ENCODE measurements at places on chromosomes 4 and X.

DNA sequence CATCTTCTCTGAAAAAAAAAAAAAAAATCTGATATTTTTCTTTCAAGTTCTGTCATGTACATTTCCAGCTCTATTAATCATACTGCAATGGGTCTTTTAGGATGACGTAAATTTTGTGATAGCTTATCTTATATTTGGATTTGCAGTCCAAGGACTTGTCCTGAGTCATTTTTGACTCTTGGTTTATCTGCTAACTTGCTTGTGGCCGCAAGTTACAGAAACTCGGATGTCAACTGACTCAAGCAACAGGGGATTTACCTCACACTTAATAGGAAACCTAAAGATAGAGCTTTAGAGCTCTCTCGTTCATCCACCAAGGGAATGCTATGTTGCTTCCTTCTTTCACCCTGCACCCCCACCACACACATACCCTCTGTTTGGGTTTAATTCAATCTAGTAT, 1433.8 kb upstream of the TENM3 start:
- no peak for DNase-seq

GRCh38 chrX:150361777-150362351, 1.3 kb upstream of the MAMLD1 start:
- no peak for DNase-seq

GRCh38 chr4:637536-638280, 12.3 kb downstream of the PDE6B start:
- DNase-seq: no peak

GRCh38 chr4:41281038-41281634, 24.4 kb downstream of the UCHL1 start:
- DNase-seq: no peak

DNA sequence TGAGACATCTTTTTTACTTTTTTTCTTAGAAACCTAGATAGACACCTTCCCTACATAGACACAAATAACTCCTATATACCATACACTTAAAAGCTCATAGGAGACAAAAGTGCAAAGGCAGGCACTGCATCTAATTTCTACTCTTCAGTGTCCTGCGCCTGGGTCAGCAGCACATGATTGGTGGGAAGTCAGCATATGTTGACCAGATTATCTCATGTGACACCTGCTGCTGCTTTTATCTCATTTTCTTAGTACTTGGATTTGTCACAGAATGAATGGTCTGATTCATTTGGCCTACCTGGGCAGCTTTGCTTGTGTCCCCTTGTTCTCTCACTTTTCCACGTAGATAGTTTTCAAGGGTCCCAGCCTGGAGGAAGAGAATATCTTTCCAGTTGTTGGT, 24.9 kb upstream of the LNX1 start:
- no peak for DNase-seq

DNA sequence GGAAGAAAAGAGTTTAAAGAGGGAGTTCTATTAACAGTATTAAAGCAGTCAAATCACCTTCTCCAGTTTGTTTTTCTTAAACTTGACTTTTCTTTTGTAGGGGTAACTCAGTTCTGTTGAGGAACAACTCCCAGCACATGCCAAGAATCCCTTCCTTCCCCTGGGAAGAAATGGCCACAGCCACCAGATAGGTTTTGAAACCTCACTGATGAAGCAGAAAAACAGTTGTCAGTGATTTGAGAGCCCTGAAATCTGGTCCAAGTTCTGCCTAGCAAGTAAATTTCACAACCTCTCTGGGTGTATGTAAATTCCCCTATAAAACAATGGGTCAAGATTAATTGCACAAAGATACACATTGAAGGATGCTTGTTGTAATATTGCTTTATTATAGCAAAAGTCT, 167.1 kb downstream of the DHX15 start:
- no peak for DNase-seq

- no peak for DNase-seq
These were observed 279.0 kb upstream of the TACR3 start for GRCh38 chr4:103998756-103999155.

GRCh38 chr4:55396308-55397125, 760 bp downstream of the TMEM165 start:
- peak; percentile 19 for DNase-seq

- no peak for DNase-seq
These were observed 104.1 kb upstream of the GPRIN3 start for GRCh38 chr4:89411539-89412309.

- no peak for DNase-seq
These were observed 42.2 kb downstream of the GABRG1 start for GRCh38 chr4:46081674-46082073.

GRCh38 chr4:17097362-17097761, 198.9 kb upstream of the LDB2 start:
- DNase-seq: no peak

- DNase-seq: no peak
These were observed 472.5 kb downstream of the STPG2 start for GRCh38 chr4:97670703-97671269.

GRCh38 chr4:162727232-162727631, 439.5 kb downstream of the NAF1 start:
- DNase-seq: no peak

DNA sequence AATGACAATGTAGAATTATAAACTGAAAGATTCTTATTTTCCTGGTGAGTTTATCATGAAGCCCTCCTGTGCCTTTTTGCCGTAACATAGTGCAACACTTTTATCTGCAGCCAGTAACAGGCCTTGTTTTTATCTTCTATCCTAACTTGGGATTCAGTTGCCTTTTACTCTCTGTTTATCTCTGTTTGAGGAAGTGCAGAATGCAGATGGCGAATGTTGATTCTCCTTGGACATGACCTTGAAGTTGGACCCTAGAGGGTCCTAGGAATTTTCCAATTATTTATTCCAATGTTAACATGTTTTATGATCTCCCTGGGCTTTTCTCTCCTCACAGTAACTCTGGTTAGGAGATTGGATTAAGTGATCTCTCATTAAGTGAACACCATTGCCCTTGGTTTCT, 165.0 kb downstream of the FMR1NB start:
- no peak for DNase-seq

DNA sequence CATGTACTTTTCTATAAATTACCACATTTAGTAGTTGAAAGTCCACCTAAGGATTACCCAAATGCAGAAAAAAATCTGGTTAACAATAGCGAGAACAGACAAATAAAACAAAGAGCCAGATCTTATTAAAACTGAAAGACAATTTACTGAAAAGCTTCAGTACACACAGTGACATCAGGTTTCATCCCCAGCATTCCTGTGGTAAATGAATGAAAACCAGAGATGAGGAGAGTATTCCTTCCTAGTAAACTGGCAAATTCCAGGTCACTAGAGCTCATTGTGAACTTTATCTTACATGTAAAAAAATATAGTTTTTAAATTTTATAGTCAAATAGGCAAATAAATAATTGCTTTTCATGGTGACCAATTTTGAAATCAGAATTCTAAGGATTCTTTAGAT, 1290.5 kb downstream of the ADGRL3 start:
- no peak for DNase-seq

GRCh38 chr4:108849611-108850168, 86.8 kb upstream of the ETNPPL start:
- DNase-seq: no peak

DNA sequence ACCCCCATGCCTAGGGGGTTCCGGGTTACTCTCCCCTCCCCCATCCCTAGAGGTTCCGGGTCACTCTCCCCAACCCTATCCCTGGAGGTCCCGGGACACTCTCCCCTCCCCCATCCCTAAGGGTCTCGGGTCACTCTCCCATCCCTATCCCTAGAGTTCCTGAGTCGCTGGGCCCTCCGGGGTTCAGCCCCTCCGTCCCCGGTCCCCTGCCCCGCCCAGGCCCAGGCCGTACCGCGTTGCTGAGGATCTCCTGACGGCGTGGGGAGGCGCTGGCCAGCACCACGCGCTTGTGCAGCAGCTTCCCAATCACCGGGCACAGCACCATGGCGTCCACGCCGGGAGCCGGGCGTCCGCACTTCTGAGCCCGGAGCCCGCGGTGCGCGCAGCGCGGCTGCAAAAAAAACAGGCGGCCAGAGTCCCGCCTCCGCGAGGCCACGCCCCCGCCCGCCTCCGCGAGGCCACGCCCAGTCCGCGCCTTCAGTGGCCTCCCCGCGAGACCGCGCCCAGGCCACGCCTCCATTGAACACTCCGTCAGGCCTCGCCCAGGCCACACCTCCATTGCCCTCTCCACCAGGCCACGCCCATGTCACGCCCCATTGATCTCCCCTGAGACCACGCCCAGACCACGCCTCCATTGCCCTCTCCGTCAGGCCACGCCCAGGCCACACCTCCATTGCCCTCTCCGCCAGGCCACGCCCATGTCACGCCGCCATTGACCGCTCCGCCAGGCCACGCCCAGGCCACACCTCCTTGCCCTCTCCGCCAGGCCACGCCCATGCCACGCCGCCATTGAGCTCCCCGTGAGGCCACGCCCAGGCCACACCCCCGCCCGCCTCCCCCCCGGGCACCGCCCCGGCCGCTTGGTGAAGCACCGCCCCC, at the start of gene ASMTL:
TSS of gene ASMTL (minus strand) at position 394 of the 879 bp plus-strand sequence. CDS start at position 325, 69 bp downstream.
- DNase-seq: peak; percentile 100

DNA sequence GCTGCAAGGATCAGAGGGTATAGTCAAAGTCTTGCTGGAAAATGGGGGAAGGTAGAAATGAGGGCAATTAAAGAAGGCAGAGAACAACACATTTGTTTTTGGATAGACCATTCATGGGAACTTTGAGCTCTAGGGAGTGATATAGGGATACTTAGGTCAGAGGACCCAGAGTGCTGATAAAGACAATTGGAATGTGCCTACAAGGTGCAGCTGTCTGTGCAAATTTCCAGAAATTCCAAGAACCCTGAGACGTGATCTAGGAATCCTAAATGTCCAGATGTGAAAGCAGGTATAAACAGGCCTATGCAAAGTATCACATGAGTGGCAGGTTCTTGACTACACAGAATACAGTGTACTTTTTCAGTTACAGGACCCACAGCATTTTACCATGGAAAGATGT, 24.2 kb downstream of the FNIP2 start:
- no peak for DNase-seq

DNA sequence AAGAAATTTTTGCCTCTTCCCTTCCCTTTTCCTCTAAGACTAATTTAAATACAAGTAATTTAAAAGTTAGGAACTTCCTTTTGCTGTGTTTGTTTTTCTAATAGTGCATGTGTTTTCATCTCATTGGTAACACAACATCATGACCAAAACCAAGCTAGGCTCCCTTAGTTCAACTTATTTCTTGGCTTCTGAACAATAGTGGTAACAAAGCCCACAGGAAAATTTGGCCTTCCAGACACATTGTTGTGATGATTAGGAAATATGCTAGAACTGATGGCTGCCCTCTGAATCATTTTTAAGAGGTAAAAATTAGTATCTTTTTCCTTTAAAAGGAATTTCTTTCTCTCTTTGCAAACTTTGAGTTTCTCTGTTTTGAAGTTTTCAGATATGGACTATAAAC, 25.5 kb upstream of the TEC start:
- no peak for DNase-seq

DNA sequence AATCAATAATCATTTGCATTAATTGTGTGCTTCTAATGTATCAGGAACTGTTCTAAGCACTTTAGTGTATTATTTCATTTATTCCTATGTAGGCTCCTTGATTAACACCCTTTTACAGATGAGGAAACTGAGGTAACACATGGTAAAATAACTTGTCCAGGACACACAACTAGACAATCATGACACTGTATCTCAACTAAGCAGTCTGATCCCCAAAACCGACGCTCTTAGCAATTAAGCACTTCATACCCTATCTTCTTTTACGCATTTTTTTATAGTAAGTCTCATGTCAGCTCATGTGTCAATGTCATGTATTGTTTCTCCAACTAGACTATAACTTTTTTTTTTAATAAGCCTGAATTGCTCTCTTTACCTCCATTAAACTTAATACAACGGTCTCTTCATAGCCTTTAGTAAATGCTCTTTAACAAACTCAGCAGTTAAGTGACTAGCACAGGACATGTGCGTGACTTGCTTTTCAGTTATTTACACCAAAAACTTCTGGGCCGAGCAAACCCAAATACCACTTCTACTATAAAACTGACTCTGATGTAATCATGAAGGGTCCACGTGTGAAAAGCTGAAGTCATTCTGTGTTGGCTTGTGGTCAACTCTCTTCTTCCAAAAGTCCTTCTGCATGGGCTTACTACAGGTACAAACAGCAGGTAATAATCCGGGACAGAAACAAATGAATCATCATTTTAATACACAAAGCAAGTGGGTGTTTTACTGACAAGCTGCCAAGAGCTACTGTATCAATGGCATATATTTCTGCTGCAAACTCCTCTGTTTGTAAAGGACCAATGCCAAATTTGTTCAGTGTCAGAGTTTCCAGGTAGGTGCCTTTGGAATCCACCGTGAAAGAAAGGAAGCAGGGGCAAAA, 7.9 kb upstream of the AMBN start:
- DNase-seq: no peak

- DNase-seq: no peak
These were observed 114.0 kb downstream of the ENPP6 start for GRCh38 chr4:184103527-184104264.

DNA sequence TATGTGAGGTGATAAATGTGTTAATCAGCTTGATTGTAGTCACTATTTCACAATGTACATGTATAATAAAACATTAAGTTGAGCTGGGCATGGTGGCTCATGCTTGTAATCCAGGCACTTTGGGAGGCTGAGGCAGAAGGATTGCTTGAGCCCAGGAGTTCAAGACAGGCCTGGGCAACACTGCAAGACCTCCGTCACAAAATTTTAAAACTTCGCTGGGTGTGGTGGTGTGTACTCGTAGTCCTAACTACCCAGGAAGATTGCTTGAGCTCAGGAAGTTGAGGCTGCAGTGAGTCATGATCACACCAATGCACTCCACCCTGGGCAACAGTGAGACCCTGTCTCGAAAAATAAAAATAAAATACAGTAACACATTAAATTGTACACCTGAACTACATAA, 20.1 kb downstream of the LYAR start:
- no peak for DNase-seq

DNA sequence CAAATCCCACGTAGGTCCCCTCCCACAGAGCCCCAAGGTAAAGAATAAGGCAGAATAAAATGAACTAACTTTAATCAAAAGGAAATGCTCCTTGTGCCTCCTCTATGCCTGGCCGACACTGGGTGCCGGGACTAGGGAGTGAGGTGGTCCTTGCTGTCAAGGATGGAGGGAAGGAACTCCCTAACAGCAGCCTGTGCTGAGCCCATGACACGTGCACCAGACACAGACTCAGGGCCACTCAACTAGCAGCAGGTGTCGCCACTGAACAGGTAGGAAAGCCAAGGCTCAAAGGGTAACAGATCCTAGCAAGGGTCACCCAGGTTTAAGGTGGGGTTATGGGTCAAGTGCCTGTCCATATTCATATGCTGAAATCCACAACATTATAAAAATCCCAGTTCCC, 29.2 kb downstream of the MSX1 start:
- DNase-seq: no peak

DNA sequence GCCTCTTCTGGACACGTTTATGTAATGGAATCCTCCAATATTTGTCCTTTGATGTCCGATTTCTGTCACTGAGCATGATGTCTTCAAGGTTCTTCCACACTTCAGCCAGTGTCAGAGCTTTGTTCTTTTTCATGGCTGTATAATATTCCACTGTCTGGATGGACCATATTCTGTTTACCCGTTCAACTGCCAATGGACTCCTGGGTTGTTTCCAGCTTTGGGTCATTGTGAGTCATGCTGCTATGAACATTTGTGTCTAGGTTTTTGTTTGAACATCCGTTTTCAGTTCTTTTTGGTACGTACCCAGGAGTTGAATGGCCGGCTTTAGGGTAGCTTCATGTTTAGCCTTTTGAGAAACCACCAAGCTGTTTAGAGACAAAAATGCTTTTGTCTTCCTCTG, 93.2 kb downstream of the SHOX start:
- DNase-seq: no peak

- no peak for DNase-seq
These were observed 94.6 kb downstream of the HPGD start for GRCh38 chr4:174427571-174428140.

Data from stimulated activated CD4-positive, alpha-beta T cell treated with anti-CD3 and anti-CD28 coated beads, Interleukin-12 subunit alpha, Interleukin-12 subunit beta, amount 100 ng/mL, for 24 hours (primary cell).